ENCODE measurements at places on chromosomes 4 and X.

GRCh38 chr4:118307643-118308042, 45.2 kb downstream of the PRSS12 start:
- DNase-seq: no peak

GRCh38 chr4:101177154-101177553, 170.2 kb downstream of the PPP3CA start:
- no peak for DNase-seq

DNA sequence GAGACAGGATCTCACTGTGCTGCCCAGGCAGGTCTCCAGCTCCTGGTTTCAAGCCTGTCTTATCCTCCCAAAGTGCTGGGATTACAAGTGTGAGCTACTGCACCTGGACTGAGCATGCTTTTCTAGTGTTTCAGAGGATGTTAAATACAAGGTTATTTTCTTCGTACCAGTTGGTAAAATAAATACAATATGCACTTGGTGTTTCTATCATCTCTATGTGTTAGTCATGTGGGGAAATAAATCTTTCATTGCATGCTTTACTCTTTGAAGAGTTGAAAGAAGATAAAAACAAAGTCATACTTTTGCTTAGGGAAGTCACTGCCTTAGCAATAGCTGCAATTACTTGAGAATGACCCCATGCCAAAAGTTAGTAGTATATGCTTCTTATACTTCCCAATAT, 162.3 kb downstream of the PCDH7 start:
- DNase-seq: no peak

GRCh38 chr4:165048170-165048569, 5.5 kb upstream of the TRIM75 start:
- no peak for DNase-seq

- no peak for DNase-seq
Measured at GRCh38 chr4:88605736-88606135, 13.5 kb downstream of the HERC3 start.

DNA sequence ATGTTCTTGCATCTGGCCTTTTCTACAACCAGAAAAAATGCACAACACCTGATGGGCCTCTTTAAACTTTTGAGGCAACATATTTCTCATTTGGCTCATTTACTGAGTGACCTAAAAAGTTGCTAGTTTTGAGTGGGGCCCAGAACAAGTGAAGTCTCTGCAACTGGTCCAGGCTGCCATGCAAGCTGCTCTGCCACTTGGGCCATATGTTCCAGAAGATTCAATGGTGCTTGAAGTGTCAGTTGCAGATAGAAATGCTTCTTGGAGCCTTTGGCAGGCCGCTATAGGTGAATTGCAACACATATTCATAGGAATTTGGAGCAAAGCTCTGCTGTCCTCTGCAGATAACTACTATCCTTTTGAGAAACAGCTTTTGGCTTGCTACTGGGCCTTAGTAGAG, 66.4 kb upstream of the RLIM start:
- DNase-seq: no peak

DNA sequence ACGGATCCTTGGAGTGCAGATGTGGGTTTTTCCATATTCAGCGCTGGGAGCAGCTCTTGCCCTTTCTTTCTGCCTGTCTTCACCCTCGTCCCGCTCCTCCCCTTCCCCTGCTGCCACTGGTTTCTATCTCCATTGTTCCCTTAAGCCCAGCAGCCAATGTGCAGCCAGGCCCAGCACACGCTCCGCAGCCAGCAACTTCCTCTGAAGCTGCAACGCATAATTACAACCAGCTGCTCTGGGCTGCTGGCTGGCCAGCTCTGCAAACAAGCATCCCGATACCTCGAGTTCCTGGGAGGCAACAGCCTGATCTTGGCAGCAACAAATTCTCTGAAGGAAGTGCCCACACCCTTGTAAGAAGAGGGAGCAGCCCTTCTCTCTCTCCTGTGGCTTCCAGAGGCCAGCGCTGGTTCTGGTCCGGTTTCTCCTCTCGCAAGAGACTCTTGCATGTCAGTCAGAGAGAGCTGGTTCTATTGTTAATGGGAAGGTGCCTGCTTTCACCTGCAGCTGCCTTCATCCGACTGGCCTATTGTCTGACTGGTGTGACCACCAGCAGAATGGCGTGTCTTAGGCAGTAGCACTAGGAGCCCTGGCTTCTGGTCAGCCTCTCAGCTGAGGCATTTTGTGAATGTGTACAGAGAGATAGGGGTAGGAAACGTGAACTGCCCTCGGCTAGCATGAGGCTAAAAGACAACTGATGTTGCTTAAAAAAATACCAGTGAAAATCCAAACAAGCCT, 83.8 kb upstream of the MAML3 start:
- DNase-seq: peak; percentile 81

DNA sequence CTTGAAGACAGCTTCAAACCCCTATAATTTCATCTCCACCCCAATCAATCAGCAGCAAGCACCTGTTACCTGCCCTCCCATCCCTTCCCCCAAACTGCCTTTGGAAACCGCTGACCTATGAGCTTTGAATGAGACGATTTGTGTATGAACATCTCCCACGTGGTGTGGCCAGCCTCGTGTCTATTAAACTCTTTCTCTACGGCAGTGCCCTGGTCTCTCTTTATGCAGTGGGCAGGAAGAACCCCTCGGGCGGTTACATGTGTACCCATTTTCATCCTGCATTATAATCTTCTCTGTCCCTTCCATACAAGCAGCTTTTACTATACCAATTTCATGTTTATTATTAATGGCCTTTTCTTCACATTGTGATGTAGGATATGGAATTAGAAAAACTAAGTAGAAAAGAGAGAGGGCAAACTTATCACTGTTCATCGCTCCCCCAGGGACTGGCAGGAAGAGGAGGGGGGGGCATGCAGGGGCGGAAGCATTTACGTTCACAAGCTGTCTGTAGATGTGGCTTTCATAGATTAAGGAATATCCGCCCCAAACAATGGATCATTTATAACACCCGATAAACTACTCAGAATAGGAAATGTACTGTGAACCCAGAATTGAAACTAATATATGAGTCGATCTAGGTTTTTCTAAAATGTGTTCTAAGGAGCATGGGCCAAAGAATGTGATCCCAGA, 95.5 kb upstream of the ZNF518B start:
- DNase-seq: no peak

- no peak for DNase-seq
Measured at GRCh38 chr4:121360495-121360894, 20.3 kb downstream of the QRFPR start.

- DNase-seq: no peak
Measured at GRCh38 chr4:175405961-175406360, 406.1 kb downstream of the GPM6A start.

- DNase-seq: no peak
Measured at GRCh38 chrX:446245-446644, 59.5 kb upstream of the PPP2R3B start.

DNA sequence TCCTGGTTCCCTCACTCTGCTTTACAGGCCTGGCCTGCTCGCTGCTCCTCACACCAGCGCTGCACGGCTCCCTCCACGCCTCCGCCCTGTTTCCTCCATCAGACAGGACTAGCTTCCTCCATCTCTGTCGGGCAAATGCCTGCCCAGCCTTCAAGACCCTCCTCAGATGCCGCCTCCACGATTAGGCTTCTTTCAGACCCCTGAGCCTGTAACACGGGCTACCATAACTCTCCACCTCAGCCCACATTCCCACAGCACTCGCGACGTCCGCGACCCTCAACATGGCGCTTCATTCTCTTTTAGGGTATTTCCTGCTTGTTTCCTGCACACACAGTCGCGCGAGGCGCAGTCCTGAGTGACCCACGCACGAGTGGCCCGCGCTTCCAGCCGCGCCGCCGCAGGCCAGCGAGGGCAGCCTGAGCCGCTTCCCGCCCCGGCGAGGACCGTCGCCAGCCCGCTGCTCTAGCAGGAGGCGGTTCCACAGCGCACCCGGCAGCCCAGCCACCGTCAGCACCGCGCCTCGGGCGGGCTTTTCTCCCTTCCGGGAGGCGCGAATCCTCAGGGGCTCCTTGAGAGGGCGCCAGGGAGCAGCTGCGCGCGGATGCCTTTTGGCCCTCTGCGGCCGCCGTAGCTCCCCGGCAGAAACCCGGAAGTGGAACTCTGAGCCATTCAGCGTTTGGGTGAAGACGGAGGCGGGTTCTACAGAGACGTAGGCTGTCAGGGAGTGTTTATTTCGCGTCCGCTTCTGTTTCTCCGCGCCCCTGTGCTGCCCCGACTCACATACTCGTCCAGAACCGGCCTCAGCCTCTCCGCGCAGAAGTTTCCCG, at the start of gene FRG1:
FRG1 (plus strand) TSS at position 695 of the 827 bp plus-strand sequence. CDS start 138 bp downstream, outside the sequence.
- DNase-seq: no peak

GRCh38 chr4:87651941-87652340, 1.9 kb downstream of the DMP1 start:
- no peak for DNase-seq

DNA sequence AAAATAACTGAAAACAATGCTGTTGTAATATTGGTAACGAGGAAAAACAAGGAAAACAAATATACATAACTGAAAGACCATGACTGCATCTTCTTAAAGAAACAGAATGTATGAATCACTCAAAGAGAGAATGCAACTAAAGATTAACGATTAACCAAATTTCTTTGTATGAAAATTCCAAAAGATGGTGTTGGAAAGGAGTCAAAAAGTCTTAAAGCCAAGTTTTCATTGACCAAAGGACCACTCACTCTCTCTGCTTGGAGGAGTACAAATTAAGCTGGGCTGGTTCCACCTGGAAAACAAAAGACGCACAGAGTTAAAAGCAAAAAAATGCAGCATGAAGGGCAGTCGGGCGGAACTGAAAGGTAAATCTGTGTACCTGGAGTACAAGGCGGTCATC, 1.8 kb downstream of the DCAF12L1 start:
- DNase-seq: no peak

GRCh38 chrX:101462892-101463291, 22.4 kb upstream of the ARMCX4 start:
- DNase-seq: peak; percentile 47

- no peak for DNase-seq
Measured at GRCh38 chr4:101065346-101065745, 282.0 kb downstream of the PPP3CA start.

GRCh38 chr4:143234153-143234552, 49.4 kb downstream of the USP38 start:
- DNase-seq: no peak

DNA sequence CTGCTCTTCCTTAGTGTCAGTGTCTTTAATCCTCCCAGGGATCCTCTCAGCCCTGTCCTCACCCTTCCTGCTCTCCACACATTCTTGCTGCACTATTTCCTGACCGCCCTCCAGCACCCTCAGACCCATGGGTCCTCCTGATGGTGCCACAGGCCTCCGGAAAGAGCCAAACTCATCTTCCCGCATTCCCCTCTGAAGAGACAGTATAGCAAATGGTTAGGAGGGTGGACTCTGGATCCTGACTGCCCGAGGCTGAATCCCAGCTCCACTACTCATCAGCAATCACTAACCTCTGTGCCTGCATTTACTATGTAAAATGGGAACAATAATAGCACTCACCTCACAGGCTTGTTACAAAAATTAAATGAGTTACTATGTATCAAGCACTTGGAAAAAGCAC, 6.2 kb downstream of the SUV39H1 start:
- DNase-seq: no peak

GRCh38 chr4:154781983-154782293, 866 bp downstream of the RBM46 start:
- DNase-seq: no peak

DNA sequence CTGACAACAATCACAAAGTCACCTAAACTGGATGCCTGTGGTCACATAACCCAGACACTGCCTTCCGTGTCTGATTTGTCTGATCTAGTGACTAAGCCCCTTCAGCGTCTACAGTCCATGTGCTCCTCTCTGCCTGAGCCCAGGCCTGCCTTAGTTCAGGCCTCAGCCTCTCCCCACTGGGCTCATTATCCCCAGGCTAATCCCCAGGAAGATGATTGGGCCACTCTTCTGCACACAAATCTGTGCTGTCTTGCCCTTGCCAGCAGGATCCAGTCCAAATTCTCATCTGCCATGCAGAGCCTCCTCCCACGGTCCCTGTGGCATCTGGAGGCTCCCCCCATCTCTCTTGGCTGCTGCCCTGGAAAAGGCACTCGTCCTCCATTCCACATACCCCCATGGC, 96.5 kb downstream of the SLC2A9 start:
- DNase-seq: peak; percentile 27

GRCh38 chrX:110146521-110146920, 143.6 kb downstream of the TMEM164 start:
- DNase-seq: peak; percentile 19

GRCh38 chr4:42416017-42416416, 18.7 kb downstream of the SHISA3 start:
- DNase-seq: no peak
